ENCODE measurements at places on chromosomes 5 and 9.

DNA sequence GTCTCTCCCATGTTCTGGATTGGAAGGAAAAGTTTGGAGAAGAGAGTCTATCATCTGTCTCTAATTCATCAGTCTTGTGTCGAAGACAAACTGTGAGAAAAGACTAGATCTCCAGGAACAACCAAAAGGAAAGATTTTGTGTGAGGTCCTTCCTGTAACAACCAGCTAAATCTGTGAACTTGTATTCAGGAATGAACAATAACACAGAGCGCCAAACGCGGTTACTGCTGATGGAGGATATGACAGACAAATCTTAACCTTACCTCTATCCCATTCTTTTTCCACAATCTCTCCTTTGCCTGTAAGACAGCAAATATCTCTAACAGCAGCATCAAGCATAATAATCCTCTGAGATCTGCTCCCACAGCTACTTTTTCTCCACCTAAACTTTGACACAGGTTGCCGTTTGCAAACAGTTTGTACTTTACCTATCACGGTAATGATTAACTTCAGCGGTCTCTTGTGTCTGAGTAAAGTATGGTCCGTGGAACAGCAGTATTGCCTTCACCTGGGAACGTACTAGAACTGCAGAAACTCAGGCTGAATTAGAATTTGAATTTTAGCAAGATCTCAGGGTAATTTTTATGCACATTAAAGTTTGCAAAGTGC lies 387.6 kb downstream of the ELAVL2 start:
- DNase-seq, result no peak

- DNase-seq, result no peak
Measured at GRCh38 chr9:131382850-131383729, 10.8 kb upstream of the PRRC2B start.

GRCh38 chr9:7150153-7150890 lies 392.5 kb downstream of the KDM4C start:
- DNase-seq, result no peak

- no peak for DNase-seq
Measured at GRCh38 chr9:89592963-89593726, 11.7 kb upstream of the GADD45G start.

DNA sequence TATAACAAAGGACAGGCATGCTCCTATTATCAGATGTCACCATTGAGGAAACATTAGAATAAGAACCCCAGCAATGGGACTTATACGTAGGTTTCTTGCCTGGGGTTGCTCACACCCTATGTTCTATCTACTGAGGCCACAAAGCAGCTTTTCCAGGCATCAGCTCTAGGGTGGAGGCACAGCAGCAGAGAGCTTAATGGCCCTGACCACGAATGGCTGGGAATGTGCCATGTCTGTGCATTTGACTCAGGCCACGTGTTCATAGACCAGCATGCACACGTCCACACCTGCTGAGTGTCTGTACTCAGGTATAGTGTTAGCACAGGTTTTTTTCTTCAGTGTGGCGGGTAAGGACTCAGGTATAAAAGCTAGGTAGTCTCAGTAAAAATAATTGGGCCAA lies 129.4 kb downstream of the AOPEP start:
- no peak for DNase-seq

DNA sequence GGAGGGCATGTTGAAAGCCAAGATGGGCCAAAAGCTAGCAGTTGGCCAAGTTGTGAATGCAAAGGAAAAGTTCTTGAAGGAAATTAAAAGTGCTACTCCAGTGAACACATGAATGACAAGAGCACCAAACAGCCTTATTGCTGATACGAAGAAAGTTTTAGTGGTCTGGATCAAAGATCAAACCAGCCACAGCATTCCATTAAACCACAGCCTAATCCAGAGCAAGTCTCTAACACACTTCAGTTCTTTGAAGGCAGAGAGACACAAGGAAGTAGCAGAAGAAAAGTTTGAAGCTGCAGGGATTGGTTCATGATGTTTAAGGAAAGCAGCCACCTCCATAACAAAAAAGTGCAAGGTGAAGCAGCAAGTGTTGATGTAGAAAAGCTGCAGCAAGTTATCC lies 71.6 kb downstream of the ERCC6L2 start:
- no peak for DNase-seq

DNA sequence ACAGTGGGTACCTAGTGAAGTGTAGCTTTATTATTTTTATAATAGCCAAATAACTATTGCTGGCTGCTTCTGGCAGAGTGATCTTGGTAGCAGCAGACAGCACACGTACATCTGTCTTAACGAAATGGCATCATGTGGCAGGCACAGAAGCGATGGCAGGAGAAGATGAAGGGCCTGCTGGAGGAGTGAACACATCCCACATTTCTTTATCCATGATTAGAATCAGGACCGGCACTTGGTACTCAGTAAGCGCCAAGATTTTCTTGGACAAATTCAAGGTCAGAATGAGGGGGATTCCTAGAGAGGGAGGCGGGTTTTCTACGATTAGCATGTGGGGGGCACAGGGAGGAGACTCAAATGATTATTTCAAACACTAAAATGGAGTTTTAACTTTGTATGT lies 23.0 kb upstream of the ZNF366 start:
- no peak for DNase-seq

DNA sequence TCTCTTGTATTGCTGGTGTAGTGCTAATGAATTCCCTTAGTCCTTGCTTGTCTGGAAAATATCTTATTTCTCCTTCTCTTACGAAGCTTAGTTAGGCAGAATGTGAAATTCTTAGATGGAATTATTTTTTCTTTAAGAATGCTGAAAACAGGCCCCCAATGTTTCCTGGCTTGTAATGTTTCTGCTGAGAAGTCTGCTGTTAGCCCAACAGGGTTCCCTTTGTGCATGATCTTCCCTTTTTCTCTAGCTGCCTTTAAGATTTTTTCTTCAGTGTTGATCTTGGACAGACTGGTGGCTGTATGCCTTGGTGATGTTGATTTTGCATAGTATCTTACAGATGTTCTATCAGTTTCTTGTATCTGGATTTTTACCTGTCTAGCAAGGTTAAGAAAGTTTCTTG lies 191.3 kb upstream of the DMRTA1 start:
- DNase-seq, result no peak

- no peak for DNase-seq
Measured at GRCh38 chr5:16842896-16843295, 93.2 kb downstream of the MYO10 start.

DNA sequence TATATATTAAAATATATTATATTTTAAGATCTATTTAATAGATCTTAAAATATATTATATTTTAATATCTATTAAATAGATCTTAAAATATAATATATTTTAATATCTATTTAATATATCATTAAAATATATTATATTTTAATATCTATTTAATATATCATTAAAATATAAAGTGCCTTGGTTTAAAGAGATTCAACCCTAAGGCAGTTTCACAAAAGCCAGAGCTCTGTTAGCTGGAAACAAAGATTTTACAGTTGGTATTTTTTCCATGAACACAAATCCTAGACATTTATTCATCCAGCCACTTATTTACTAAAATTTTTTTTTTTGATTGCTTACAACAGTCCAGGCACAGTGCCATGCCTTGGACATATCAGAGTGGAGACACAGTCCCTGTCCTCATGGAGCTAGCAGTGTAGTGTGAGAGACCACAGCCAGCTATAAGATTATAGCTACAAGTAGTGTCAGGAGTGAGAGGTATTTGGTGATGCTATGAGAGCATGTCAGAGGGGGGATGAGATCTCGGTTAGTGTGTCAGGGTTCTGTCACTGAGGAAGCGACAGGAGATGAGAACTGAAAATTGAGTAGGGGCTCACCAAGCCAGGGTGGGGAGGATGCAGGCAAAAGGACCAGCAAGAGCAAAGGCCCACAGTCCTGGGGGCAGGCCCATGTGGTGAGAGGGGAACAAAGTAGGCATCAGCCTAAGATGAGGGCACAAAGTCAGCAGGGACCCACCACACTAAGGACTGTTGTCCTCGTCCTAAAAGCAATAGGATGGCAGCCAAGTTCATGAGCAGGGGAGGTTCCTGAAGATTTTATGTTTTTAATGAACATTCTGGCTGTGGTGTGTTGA lies 74.5 kb downstream of the FBXO38 start:
- no peak for DNase-seq

- DNase-seq, result no peak
Measured at GRCh38 chr9:84002344-84002743, 21.7 kb downstream of the RMI1 start.

DNA sequence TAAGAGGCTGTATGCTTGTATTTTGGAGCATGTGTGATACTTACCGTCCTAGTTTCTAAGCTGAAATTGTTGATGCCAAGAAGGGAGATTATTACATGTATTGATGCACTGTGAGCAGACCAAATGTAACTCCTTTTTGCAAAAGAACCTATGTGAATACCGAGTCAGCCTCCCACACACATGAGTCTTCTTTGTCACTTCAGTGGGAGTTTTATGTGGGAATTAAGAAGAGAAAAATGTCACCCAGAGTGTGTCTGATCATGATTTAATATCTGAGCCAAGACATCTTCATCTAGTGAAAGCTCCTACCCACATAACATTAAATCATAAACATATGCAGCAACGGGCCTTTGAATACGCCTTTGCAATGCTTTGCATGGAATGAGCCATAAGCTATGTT lies 380.3 kb upstream of the ACTBL2 start:
- no peak for DNase-seq

DNA sequence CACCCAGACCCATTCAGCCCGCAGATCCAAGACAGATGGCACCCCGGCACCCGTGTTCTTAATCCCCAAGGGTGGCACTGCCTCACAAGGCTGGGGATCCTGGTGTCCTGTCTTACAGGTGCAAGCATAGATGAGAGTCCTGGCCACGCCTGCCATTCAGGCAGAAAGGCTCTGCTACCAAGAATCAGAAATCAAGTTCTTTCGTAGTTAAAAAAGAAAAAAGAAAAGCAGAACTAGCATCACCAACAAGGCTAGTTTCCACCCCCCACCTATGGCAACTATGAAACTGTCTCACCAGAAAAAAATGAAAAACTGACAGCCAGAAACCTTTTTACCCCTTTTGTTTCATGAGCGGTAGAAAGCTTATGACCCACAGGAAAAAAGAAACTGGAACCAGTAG lies 170.4 kb downstream of the SYK start:
- DNase-seq, result no peak

DNA sequence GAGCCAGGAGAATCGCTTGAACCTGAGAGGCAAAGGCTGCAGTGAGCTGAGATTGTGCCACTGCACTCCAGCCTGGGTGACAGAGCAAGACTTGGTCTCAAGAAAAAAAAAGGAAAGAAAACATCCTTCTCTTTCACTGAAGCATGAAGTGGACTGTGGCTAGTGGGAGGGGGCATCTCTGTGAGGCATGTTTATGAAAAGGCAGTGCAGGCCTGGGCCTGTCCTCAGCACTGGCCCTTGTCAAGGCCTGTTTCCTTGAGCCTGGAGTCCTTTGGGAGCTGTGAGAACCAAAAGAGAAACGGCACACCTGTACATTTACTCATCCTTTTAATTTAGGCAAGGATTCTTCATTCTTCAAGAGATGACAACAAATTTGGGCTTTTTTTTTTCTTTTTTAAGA lies 18.3 kb upstream of the FUBP3 start:
- DNase-seq, result no peak

DNA sequence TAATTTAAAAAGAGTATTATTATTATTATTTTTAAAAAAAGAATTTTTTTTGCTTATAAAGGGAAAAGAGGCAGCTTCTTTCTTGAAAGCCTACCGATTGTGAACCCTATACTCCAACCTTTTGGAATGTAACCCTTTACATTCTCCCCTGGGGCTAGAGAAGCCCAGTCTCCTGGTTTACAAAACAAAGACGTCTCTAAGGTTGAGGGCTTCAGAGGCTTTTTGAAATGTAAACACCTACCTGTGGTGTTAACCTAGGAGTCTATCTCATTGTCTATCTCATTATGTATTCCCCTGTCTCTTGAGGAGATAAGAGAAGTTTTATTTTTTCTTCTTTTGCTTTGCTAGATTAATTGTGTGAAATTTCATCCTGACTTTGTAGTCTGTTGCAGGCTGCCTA lies 4.7 kb downstream of the TNFSF8 start:
- DNase-seq, result no peak

GRCh38 chr5:127369796-127370195 lies 79.2 kb downstream of the MEGF10 start:
- DNase-seq, result no peak

GRCh38 chr9:88411471-88411870 lies 23.2 kb downstream of the SPIN1 start:
- no peak for DNase-seq

DNA sequence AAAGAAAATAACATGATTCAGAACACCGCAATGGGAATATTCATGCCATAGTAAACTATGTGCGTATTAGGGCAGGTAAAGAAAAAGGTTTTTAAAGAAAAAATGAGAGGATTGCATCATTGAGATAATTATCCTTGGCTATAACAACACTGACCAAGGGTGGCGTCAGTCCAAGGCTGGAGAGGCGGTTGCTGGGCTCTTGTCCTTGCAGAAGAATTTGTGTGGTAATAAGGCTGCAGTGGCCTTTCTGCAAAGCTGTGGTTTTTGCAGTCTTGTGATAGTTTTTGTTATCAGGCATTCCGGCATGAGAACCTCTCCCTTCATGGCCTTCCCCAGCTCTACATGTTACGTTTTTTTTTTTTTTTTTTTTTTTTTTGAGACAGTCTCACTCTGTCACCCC lies 14.0 kb downstream of the BOD1 start:
- no peak for DNase-seq

DNA sequence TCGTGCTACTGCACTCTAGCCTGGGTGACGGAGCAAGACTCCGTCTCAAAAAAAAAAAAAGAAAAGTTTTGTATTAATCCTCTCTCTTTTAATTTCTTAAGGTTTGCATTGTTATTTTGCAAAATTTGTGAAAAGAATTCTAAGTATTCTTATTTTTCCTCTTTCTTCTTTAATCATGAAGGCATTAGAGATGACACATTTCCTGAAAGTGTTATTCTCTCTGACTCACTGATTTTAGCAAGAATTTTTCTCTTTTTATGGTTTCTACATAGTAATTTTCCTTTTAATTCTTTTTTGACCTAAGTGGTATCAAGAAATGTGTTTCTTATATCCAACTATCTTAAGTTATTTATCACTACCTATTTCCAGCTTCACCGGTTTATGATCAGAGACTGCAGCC lies 78.0 kb downstream of the NSUN2 start:
- no peak for DNase-seq

- no peak for DNase-seq
Measured at GRCh38 chr5:123936548-123936947, 424.6 kb downstream of the CSNK1G3 start.

All from activated CD4-positive, alpha-beta T cell treated with anti-CD3 and anti-CD28 coated beads, Interleukin-2, Interleukin-6, amounts not matched to agents 100 ng/mL and 50 ng/mL, durations not matched to agents 16 hours and 8 hours (primary cell).